ENCODE measurements at places on chromosomes 2 and 18. TPM values are rescaled to one million over a fixed set of nuclear protein-coding genes. Genes with fewer than 3 reads are reported as not detected.

EVX2 gene
- polyA plus RNA-seq, result not detected

AGXT gene
- polyA plus RNA-seq, result 0.03 TPM

TBR1 gene
- not detected for polyA plus RNA-seq

ACMSD gene
- polyA plus RNA-seq, result not detected

ASB1 gene
- polyA plus RNA-seq, result 34.4 TPM
